ENCODE measurements at places on chromosomes 11 and 22. TPM values are rescaled to one million over a fixed set of nuclear protein-coding genes. Genes with fewer than 3 reads are reported as not detected.

DNA sequence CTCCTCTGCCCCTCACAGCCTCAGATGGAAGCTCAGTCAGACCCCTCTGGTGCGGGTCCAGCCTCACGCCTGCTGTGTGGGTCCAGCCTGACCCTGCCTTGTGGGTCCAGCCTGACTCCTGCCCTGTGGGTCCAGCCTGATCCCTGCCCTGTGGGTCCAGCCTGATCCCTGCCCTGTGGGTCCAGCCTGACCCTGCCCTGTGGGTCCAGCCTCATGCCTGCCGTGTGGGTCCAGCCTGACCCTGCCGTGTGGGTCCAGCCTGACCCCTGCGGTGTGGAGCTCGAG is 445.3 kb downstream of the BRD1 start:
- H3K4me3 ChIP-seq, result no peak overlapping the region
- no peak overlapping the region for H3K27ac ChIP-seq
- peaks cover 4% of the 10 kb centered on the region for H3K36me3 ChIP-seq
- peaks cover 47% of the 10 kb centered on the region for H3K27me3 ChIP-seq
- no peaks in the 10 kb centered on the region for H3K4me1 ChIP-seq

The RBMXL2 gene
- not detected for total RNA-seq

GRCh38 chr11:76834151-76834550 is 26.6 kb upstream of the ACER3 start:
- H3K4me1 ChIP-seq, result peaks cover 1% of the 10 kb centered on the region

The STK33 gene
- total RNA-seq, result 0.55 TPM

The KRTAP5-9 gene
- total RNA-seq, result not detected

- H3K4me1 ChIP-seq, result peaks cover 7% of the 10 kb centered on the region
- no peak for DNase-seq
- no peaks in the 10 kb centered on the region for H3K27me3 ChIP-seq
These were observed 35.7 kb downstream of the PPME1 start for GRCh38 chr11:74206746-74207145.

The APOA4 gene
- total RNA-seq, result not detected

DNA sequence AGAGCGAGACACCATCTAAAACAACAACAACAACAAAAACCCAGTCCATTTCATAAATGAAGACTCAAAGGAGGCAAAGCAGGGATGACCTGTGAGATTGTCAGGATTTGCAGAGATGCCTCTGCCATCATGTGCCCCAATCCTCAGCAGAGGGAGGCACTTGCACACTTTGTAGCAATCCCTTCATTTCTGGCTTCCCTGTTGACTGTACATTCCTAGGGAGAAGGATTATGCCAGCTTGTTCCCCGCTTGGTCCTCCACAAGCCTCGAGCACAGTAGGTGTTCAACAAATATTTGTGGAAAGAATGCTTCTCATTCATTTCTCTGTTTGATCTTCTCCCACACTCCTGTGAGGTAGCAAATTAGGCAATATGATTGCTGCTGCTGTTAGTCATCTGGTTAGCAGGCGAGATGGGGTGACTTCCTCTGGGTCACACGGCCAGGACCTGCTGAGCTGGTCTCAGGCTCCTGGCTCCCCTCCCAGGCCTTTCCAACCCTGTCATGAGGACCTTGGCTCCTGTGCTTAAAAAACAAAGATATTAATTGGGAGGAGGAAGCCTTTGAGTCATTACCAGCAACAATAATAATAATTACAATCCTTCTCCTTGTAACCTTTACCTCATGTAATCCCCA is 34.1 kb downstream of the LIF start:
- DNase-seq, result no peak
- H3K36me3 ChIP-seq, result no peaks in the 10 kb centered on the region
- peak overlapping the region; percentile 60 for H3K27ac ChIP-seq
- peaks cover 23% of the 10 kb centered on the region for H3K4me1 ChIP-seq
- H3K4me3 ChIP-seq, result no peak overlapping the region

GRCh38 chr11:70031631-70032469 is 46.3 kb upstream of the ANO1 start:
- H3K27ac ChIP-seq, result no peak overlapping the region
- H3K4me3 ChIP-seq, result no peak overlapping the region
- no peaks in the 10 kb centered on the region for H3K36me3 ChIP-seq
- H3K27me3 ChIP-seq, result peaks cover 26% of the 10 kb centered on the region
- peaks cover 2% of the 10 kb centered on the region for H3K4me1 ChIP-seq
- no peak for DNase-seq

- no peaks in the 10 kb centered on the region for H3K27me3 ChIP-seq
- H3K4me1 ChIP-seq, result peaks cover 18% of the 10 kb centered on the region
- no peak overlapping the region for H3K27ac ChIP-seq
- no peak for DNase-seq
These were observed 8.8 kb downstream of the ARCN1 start for GRCh38 chr11:118581057-118581456.

The MUC6 gene
- not detected for total RNA-seq

- no peaks in the 10 kb centered on the region for H3K4me1 ChIP-seq
- no peak overlapping the region for H3K27ac ChIP-seq
These were observed 1256.1 kb upstream of the CNTN5 start for GRCh38 chr11:97764605-97765004.

The PTPN5 gene
- not detected for total RNA-seq

GRCh38 chr11:117838901-117839300 is 14.4 kb upstream of the FXYD2 start:
- no peak for DNase-seq

DNA sequence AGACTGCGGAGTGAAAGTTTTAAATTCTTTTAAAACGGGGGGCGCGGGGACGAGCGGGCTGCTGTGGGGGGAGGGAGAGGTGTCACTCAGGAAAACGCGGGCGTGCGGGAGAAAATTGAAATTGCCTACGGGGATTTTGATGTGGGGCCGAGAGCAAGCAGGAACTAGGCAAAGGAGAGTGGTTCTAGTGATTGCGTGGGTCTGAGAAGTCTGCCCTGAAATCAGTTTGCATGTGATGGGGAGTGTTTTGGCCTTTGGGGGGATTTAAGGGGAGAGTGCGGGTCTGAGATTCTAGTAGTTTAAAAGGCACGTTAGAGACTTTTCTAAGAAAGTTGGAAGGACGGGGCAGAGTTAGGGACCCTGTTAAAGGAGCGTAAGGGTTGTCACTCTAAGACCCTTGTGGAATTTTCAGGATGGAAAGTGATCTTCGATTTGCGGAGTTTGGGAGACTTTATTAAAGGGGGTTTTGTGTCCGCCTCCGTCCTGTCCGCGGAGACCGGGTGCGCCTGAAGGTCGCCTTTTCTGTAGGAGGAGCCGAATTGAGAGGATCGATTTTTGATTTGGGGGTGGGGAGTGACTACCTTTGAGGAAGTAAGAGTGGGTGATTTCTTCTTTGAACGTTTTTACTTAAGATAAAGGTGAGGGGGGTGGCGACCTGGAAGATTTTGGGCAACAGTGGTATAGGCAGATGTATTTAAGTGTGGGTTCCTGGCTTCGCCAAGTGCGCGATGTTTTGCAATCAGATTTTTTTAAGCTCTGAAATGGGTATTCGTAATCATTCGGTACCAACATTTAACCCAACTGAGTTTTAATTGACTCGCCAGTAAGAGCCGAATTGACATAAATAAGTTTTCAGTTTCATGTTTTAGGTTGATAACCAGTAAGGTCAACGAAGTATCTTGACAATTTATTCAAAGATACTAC is 1.1 kb downstream of the EED start:
- H3K27ac ChIP-seq, result no peak overlapping the region
- H3K27me3 ChIP-seq, result no peaks in the 10 kb centered on the region
- no peak for DNase-seq
- H3K4me3 ChIP-seq, result no peak overlapping the region
- H3K36me3 ChIP-seq, result no peaks in the 10 kb centered on the region

- no peaks in the 10 kb centered on the region for H3K27me3 ChIP-seq
- no peaks in the 10 kb centered on the region for H3K4me1 ChIP-seq
- DNase-seq, result no peak
These were observed 163.8 kb downstream of the SWAP70 start for GRCh38 chr11:9827708-9828107.

GRCh38 chr11:121482231-121483129 is 29.7 kb upstream of the SORL1-AS1 start:
- H3K4me1 ChIP-seq, result peaks cover 50% of the 10 kb centered on the region
- H3K27ac ChIP-seq, result peak overlapping the region; percentile 95
- peak; percentile 41 for DNase-seq
- H3K4me3 ChIP-seq, result peak overlapping the region; percentile 88

DNA sequence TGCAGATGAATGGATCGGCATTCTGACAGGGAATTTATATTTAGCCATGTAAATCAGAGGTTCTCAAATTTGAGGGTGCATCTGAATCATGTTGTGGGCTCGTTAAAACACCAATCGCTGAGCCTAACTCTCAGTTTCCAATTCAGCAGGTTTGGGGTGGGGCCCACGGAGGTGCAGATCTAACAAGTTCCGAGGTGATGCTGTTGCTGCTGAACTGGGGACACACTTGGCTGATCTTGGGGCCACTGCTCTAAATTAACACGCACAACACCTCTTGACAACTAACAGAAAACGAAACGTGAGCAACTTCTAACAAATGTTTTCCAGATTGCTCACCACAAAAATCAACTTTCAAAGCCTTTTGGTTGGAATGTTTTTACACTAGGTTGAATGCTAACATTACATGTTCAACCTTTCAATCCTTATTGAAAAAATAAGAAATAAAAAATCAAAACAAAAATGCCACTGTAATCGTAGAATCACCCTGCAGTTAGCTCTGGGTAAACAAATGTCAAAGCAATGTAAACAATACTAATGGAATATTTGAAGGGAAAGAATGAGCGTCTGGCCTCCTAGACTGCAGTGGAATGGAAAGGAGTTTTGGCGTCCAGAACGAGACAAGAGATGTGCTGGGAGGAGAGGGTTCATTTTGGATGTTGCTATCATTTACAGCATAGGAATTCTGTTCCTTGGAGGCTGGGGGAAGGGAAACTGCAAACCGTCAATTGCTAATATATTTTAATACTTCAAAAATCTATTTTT is 68.3 kb upstream of the SLC6A5 start:
- H3K36me3 ChIP-seq, result no peaks in the 10 kb centered on the region
- no peak for DNase-seq
- H3K4me3 ChIP-seq, result no peak overlapping the region
- H3K27me3 ChIP-seq, result peaks cover 37% of the 10 kb centered on the region

DNA sequence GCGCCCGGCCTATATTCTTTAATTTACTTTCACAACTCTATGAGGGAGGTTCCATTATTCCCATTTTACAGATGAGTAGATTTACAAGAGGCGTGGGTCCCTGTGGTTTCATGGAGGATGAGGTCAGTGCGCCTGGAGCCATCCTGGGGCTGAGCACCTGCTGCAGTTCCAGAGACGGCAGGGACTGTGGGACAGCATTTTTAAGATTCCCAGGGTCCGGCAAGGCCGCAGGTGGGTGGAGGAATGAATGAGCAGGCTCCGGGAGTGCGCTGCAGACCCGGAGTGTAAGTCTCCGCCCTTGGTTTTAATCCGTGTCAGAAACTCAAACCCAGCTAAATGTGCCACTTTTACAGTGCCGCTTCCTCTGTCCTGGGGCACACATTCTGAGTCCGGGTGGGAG is 4.1 kb upstream of the CHRM1 start:
- H3K27ac ChIP-seq, result no peak overlapping the region
- DNase-seq, result no peak
- H3K4me3 ChIP-seq, result peak overlapping the region; percentile 79
- peaks cover 80% of the 10 kb centered on the region for H3K27me3 ChIP-seq
- H3K4me1 ChIP-seq, result peaks cover 11% of the 10 kb centered on the region

DNA sequence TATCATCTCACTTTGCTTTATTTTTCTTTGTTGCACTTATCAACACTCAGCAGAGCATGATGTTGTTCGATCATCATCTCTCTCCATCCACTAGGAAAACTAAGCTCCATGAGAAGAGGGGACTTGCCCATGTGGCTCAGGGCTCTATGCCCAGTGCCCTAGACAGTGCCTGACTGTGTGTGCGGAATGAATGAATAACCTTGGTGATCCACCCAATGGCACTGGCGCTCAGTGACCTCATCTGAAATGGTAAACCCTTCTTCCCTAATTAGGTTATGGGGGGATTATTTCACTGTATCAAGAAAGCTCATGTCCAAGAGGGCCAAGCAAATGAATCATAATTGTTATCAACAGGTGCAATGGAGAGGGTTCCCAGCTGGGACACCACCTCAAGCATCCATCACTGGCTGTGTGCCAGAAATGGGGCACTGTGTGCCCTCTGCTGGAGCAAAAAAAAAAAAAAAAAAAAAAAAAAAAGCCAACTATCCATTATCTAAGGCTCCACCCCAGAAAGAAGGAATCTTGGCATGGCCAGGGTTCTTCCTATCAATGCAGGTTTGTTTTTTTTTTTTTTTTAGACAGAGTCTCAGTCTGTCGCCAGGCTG is 172.6 kb downstream of the LARGE1 start:
- H3K36me3 ChIP-seq, result no peaks in the 10 kb centered on the region
- no peaks in the 10 kb centered on the region for H3K27me3 ChIP-seq
- H3K4me3 ChIP-seq, result no peak overlapping the region
- H3K4me1 ChIP-seq, result no peaks in the 10 kb centered on the region
- no peak for DNase-seq
- no peak overlapping the region for H3K27ac ChIP-seq

DNA sequence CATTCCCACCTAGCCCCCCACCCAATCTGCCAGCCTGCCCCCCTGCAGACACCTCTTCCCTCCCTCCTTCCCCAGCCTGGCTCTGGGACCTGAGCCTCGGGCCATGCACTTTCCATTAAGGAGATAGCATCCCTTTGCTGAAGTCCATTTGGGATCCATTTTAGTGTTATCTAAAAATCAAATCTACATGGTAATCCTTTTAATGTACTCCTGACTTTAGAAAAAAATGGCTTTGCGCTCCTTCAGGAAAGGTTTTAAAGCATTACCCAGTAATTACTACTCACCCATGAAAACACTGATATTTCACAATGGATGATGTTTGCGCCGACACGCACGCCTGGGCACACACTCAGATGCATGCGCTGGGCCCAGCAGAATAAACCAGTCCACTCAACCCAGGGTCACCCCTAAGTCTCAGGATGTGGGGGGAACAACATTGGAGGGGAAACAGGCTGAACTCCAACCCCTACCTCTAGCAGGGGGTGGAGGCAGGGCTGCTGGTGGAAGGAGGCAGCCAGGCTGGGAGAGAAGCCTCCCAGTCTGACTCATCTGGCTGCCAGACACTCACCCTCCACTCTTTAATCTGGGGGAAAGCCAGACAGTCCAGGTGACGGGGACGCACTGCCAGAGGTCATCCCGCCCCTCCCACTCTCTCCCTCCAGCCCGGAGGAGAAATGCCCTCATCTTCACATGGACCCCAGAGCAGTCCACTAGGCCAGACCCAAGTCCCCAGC is 29.8 kb downstream of the LMO1 start:
- no peak overlapping the region for H3K4me3 ChIP-seq
- H3K27ac ChIP-seq, result peak overlapping the region; percentile 67
- DNase-seq, result no peak
- H3K4me1 ChIP-seq, result peaks cover 12% of the 10 kb centered on the region
- H3K36me3 ChIP-seq, result no peaks in the 10 kb centered on the region
- peaks cover 6% of the 10 kb centered on the region for H3K27me3 ChIP-seq

- no peak overlapping the region for H3K27ac ChIP-seq
- no peak for DNase-seq
- H3K36me3 ChIP-seq, result no peaks in the 10 kb centered on the region
- no peaks in the 10 kb centered on the region for H3K4me1 ChIP-seq
- no peaks in the 10 kb centered on the region for H3K27me3 ChIP-seq
These were observed 185.4 kb upstream of the CNTN5 start for GRCh38 chr11:98835335-98835734.

Data from T-helper 17 cell (primary cell).